A549 treated with ZK216348 at 1 μM for 4 hours (cell line): ENCODE measurements at places on chromosomes 4 and X. TPM values are rescaled to one million over a fixed set of nuclear protein-coding genes. Genes with fewer than 3 reads are reported as not detected.

EGFL6 gene
- not detected in 5 replicates for total RNA-seq

CHRDL1 gene
- total RNA-seq, result not detected in 5 replicates

TCEAL5 gene
- total RNA-seq, result not detected in 5 replicates

CSN1S1 gene
- total RNA-seq, result not detected in 5 replicates

MAGEA1 gene
- total RNA-seq, result 0.09 to 0.28 TPM (median 0.18 TPM) in 4 of 5 replicates, not detected in the other

CXCL6 gene
- not detected in 5 replicates for total RNA-seq

XAGE2 gene
- total RNA-seq, result not detected in 5 replicates

TFE3 gene
- total RNA-seq, result 38.3 to 57.8 TPM (median 54.4 TPM) in 5 replicates

SLC25A31 gene
- not detected in 5 replicates for total RNA-seq

IL13RA2 gene
- total RNA-seq, result 0.14 TPM in 1 of 5 replicates, not detected in the others

TMSB15C gene
- total RNA-seq, result 0.09 to 0.24 TPM (median 0.12 TPM) in 4 of 5 replicates, not detected in the other

XK gene
- 0.31 to 0.56 TPM (median 0.37 TPM) in 5 replicates for total RNA-seq

SLC25A43 gene
- total RNA-seq, result 23.9 to 35.9 TPM (median 31.8 TPM) in 5 replicates

TEX13D gene
- total RNA-seq, result not detected in 5 replicates

NEXMIF gene
- total RNA-seq, result 0.01 to 0.02 TPM in 2 of 5 replicates, not detected in the others

PRIMPOL gene
- total RNA-seq, result 5.1 to 9.8 TPM (median 6.1 TPM) in 5 replicates

MTTP gene
- not detected in 5 replicates for total RNA-seq

CABS1 gene
- not detected in 5 replicates for total RNA-seq

ABCB7 gene
- total RNA-seq, result 15.4 to 17.5 TPM (median 16.5 TPM) in 5 replicates

GABRQ gene
- 0.17 to 0.28 TPM (median 0.20 TPM) in 5 replicates for total RNA-seq

GAGE12J gene
- total RNA-seq, result not detected in 5 replicates

OPRPN gene
- total RNA-seq, result not detected in 5 replicates

PGK1 gene
- 576 to 603 TPM (median 590 TPM) in 5 replicates for total RNA-seq

CXorf49 gene
- not detected in 5 replicates for total RNA-seq

HMGN5 gene
- 1.7 to 4.9 TPM (median 2.4 TPM) in 5 replicates for total RNA-seq

ACE2 gene
- 0.11 TPM in 1 of 5 replicates, not detected in the others for total RNA-seq

MAGEB4 gene
- not detected in 5 replicates for total RNA-seq

COX7B2 gene
- not detected in 5 replicates for total RNA-seq

WAS gene
- 0.13 to 0.52 TPM (median 0.19 TPM) in 4 of 5 replicates, not detected in the other for total RNA-seq

CMC4 gene
- 15.4 to 17.0 TPM (median 16.0 TPM) in 5 replicates for total RNA-seq

FGF16 gene
- not detected in 5 replicates for total RNA-seq

ADGRA3 gene
- total RNA-seq, result 16.7 to 21.1 TPM (median 20.1 TPM) in 5 replicates

TBC1D8B gene
- 0.83 to 1.8 TPM (median 1.5 TPM) in 5 replicates for total RNA-seq

RS1 gene
- total RNA-seq, result not detected in 5 replicates

SMR3B gene
- not detected in 5 replicates for total RNA-seq

PTTG2 gene
- total RNA-seq, result not detected in 5 replicates

NHS gene
- 2.3 to 4.3 TPM (median 2.9 TPM) in 5 replicates for total RNA-seq

DCAF12L2 gene
- total RNA-seq, result 0.05 to 0.09 TPM (median 0.07 TPM) in 3 of 5 replicates, not detected in the others

UVSSA gene
- total RNA-seq, result 3.2 to 5.7 TPM (median 5.0 TPM) in 5 replicates

TEC gene
- total RNA-seq, result 1.6 to 2.3 TPM (median 2.0 TPM) in 5 replicates

MAGED4 gene
- 0.24 to 15.1 TPM (median 11.3 TPM) in 5 replicates for total RNA-seq

PALLD gene
- total RNA-seq, result 53.3 to 82.8 TPM (median 73.9 TPM) in 5 replicates

WDFY3 gene
- 6.2 to 12.6 TPM (median 7.2 TPM) in 5 replicates for total RNA-seq

EOLA2 gene
- 49.7 to 59.8 TPM (median 54.2 TPM) in 5 replicates for total RNA-seq

IDS gene
- 72.7 to 106 TPM (median 96.9 TPM) in 5 replicates for total RNA-seq

UCP1 gene
- total RNA-seq, result 0.11 TPM in 1 of 5 replicates, not detected in the others

SLIT2 gene
- total RNA-seq, result 0.12 TPM in 1 of 5 replicates, not detected in the others

CXCL11 gene
- total RNA-seq, result not detected in 5 replicates

TAF9B gene
- total RNA-seq, result 7.3 to 14.4 TPM (median 11.0 TPM) in 5 replicates

MAOA gene
- total RNA-seq, result 0.33 to 1.1 TPM (median 0.40 TPM) in 5 replicates

C4orf54 gene
- not detected in 5 replicates for total RNA-seq

GJB1 gene
- total RNA-seq, result 0.22 TPM in 1 of 5 replicates, not detected in the others

IBSP gene
- not detected in 5 replicates for total RNA-seq

TNIP3 gene
- 0.27 to 0.99 TPM (median 0.44 TPM) in 5 replicates for total RNA-seq

TEX13A gene
- not detected in 5 replicates for total RNA-seq
